CMK (cell line): ENCODE measurements at places on chromosomes 12 and 14.

- no peak for DNase-seq
These were observed 18.9 kb downstream of the PPP1R13B start for GRCh38 chr14:103828315-103828967.

GRCh38 chr12:54448344-54448743 is 25.1 kb downstream of the GTSF1 start:
- no peak for DNase-seq

- no peak for DNase-seq
These were observed 3.9 kb upstream of the GPX2 start for GRCh38 chr14:64946310-64947045.

DNA sequence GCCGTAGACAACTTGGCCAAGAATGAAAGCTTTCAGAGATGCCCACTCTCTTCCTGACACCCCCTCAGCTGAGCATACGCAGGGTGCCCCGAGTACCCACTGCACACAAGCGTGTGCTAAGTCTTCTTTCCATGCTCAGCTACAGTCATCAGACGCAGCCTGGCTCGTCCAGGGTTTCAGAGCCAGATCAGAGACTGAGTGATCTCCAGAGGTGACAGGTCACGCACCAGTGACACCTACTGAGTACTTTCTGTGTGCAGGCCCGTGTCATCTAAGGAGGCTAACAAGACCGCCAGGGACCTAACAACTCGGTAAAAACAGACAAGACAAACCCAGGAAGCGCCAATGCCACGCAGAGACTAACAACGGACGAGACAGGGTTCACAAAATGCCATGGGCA is 25.1 kb downstream of the STX2 start:
- DNase-seq: no peak

- DNase-seq: no peak
These were observed 12.2 kb downstream of the TBX3 start for GRCh38 chr12:114671443-114672411.
